ENCODE measurements at places on chromosomes 4 and X.

DNA sequence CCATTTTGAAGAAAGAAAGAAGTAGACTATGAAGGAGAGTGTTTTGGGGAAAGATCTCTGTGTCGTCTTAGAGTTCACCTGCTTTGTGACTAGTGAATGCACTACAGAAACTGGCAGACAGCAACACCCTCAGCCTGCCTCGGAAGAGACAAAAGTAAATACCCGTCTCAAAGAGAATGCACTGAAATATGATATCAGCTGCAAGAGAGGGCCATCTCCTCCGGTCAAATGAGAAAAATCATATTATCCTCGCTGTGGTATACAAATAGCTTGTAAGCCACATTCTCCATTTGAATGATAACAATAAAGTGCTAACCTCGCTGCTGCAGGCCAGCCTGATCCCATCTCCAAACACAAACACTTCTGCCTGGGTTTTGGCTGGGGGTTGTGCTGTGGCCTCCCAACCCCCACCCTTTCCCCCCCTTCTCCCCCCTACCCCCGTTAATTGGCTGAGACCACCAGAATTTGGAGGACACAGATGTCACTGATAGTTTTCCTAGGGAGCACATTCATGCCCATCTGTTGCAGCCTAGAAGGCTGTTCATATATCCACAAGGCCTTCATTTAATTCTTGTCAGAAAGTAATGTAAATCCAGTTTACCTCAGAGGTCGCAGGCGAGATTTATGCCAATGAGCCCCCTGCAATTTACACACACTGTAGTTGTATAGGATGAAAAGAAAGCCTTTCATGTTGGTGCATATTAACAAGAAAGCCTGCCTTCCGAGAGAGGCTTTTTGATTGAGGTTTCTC is 46.3 kb downstream of the ALPK1 start:
- no peak for DNase-seq

DNA sequence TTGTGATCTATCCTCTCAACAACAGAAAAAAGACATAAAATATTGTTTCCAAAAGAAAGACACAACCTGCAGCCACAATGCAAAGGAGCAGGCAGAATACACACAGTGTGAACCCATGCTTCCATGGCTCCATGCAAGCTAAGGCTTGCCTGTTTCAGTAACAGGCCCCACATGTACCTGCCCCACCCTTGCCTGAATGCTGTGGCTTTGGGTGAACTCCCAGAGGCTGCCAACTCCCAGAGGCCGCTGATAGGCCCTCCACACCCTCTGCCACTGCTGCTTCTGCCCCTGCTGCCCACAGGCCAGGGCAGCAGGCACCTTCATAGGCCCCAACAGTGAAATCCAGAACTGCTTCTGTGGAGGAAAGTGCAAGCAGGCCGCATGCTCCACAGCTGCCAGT is 313.9 kb downstream of the CHIC1 start:
- no peak for DNase-seq

DNA sequence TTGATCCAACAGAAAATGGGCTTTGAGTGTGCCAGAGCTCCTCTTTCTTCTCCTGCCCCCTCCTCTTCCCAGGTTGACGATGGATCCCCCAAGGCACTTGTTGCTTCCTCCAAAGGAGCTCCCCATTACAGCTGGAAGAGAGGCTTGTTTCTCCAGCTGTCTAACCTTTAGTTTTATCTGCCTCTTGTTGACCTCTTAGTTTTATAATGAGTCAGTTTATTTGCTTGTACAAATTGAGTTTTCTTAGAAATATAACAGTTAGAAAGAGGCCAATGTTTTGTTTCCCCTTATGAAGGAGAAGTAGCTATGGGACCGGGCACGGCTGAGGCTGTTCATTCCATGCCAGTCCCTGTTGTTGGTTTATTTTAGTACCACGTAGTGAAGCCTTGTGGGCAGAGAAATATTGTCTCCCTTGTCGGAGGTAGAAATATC is 158.2 kb downstream of the SPRY1 start:
- DNase-seq, result peak; percentile 58

- no peak for DNase-seq
Measured at GRCh38 chr4:10623241-10623640, 61.3 kb downstream of the CLNK start.

GRCh38 chr4:35754047-35754446 is 490.3 kb downstream of the ARAP2 start:
- DNase-seq, result no peak

- no peak for DNase-seq
Measured at GRCh38 chrX:118571836-118572235, 76.2 kb downstream of the DOCK11 start.

- no peak for DNase-seq
Measured at GRCh38 chr4:40890764-40891163, 141.0 kb downstream of the NSUN7 start.

- no peak for DNase-seq
Measured at GRCh38 chrX:30777575-30777974, 111.5 kb downstream of the TAB3 start.

DNA sequence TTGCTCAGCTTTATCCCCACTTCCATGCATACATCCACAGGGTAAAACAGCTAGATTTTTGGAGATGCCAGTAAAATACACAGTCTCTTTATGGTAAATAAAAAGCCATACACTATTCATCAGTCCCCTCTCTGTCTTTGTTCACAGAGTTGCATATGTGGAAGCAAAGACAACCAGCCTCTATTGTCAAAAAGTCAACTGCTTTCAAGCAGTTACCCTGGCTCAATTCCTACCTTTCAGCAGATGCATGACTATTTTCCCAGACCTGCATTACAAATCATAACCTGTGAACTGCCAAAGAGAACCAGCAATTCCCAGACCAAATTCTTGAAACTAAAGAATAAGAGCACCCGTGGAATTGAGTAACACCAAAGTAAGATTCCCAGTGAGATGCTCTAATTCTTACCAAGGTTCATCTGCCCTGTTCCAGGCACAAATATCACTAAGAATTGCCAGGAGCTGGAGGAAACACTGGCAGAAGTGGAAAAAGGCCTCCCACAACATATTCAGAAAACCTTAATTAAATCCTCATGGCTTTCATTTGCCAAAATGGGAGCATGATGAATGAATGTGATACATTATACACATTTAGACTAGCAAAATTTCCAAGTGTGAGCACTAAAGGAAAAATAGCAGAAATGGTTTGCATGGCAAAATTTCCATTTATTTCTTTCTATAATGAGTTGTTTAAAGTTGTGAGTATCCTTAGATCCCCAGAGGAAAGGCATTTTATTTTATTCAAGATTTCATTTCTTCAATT is 391.2 kb upstream of the ADGRL3 start:
- peak; percentile 62 for DNase-seq

DNA sequence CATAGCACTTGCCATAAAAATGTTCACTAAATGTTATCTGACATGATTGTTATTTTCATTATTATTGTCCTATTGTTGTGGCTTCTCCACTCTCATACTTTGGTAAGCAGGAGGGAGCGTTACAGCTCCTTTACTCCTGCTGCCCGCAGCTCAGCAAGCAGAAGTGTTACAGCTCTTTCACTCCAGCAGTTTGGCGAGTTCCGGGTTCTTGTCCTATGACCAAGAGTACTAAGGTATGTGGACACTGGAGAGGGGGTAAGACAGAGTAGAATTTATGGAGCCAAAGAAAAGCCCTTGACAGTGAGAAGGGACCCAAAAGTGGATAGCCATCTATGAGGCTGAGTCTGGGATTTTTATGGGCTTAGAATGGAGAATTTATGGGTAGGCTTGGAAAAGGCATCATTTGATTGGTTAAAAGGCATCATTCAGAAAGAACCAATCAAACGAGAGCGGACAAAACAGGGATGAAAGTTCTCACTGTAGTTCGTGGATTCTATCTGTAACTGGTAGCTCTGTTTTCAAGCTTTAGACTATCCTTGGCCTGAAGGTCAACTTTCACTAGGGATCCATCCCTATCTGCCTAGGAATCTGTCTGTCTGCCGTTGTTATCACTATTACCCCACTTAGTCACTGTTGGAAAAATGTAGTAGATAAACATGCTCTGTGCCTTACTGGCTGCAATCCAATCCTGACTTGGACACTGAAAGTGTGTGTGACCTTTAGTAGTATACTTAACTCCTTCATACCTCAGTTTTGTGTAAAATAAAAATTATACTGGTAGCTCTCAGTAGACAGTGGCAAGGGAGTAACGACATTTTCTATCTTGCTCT is 545.6 kb upstream of the LCORL start:
- no peak for DNase-seq

DNA sequence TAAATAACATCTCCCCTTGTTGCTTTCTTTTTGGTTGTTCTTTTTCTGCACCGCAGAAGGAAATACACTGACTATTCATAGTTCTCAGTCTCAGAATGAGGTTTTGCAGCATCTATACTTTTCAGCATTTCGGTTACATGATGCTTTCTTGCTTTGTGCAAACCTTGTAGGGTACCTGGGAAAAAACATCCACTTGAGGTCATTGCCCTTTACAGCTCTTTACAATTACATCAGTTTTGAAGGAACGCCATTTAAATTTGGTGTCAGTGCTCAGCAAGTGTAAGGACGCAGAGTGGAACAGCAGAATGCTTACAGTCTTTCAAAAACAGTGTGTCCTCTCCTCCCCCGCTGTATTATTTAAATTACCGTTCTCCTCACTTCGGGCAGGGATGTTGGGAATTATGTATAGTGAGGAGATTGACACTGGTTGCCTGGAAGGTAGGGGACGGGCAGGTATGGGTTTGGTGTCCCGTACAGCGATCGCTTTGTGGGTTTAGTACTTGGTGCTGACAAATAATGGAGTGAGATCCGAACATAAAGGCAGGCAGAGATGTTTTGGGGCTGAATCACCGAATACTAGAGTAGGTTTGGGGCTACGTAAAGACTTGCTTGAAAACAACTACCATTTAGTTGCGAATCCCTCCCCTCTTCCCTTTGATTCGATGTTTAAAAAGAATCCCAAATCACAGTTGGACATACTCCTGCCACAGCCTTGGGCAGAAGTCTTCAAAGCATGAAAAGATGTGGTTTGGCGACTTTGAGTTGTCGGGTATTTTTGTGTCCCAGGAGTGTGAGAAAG is 2.0 kb upstream of the NKX3-2 start:
- DNase-seq, result no peak

GRCh38 chr4:184575306-184575705 is 73.9 kb downstream of the CASP3 start:
- DNase-seq, result no peak

DNA sequence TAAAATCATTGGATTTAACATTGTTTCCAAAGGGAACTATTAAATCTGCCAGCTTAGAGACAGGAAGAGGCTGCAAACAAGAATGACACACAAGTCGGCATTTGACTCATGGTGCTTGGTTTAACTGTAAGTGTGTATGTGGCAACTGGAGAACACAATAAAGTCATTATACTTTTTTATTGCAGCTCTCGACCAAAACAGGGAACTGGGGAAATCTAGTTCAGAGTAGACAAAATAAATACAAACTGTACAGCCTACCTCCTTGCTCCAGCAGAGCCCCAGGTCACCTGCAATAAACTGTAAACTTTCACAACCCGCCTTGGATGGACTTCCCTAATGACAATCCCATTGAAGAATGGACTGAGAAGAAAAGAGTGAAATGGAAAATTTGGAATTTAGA is 24.0 kb downstream of the NPY5R start:
- DNase-seq, result no peak

DNA sequence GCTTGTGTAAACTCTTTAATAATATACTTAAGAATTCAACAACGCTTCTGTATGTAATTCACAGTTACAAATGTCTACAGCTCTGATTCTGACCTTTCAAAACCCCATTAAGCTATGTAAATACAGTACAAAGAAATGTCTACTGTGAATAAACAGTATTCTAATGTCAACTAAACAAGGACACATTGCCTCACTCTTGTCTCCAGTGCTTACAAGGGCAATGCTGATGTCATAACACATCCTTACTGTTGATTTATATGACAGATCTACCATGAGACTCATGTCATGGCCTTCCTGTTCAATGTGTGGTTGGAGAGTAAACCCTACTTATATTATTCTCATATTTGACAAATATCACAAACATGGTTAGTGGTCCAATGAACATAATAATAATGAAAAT is 256.1 kb upstream of the ADGRL3 start:
- DNase-seq, result no peak

- no peak for DNase-seq
Measured at GRCh38 chr4:174592985-174593335, 70.7 kb upstream of the HPGD start.

GRCh38 chrX:21721195-21721594 is 36.7 kb downstream of the SMPX start:
- no peak for DNase-seq

DNA sequence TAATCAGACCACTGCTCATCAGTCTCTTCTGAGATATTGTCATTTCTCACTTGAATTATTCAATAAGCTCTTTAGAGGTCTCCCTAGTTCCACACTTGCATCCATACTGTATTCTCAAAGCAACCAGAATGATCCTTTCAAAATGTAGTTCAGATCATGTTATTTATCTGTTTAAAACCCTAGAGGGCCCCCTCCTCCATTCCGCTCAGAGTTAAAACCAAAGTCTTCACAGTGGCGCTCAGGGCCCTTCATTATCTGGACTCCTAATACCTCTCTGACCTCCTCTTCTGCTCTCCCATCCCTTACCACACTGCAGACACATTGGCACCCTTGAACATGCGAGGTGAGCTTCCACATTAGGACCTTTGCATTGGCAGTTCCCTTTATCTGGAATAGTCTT is 32.7 kb upstream of the HPGDS start:
- DNase-seq, result no peak

DNA sequence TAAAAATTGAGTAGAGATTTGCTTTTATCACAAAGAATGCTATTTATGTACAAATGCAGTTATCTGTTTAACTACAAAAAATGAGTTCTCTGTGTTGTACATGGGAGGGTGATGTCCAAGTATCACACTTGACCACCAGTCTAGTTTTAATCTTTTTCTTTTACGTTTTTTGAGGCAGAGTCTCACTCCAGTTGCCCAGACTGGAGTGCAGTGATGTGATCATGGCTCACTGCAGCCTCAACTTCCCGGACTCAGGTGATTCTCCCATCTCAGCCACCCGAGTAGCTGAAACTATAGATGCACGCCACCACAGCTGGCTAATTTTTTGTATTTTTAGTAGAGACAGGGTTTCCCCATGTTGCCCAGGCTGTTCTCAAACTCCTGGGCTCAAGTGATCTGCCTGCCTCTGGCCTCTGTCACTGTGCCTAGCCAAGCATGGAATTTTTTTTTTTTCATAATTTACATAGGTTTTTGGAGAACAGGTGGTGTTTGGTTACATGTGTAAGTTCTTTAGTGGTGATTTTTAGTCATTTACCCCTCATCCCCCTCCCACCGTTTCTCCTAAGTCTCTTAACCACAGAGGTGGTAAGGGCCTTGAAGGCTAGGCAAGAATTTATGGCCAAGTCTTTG is 47.9 kb upstream of the RPA4 start:
- no peak for DNase-seq

- DNase-seq, result no peak
Measured at GRCh38 chr4:7309636-7310390, 117.5 kb downstream of the SORCS2 start.

- no peak for DNase-seq
Measured at GRCh38 chr4:95000076-95000648, 242.4 kb downstream of the BMPR1B start.

GRCh38 chr4:160091631-160092030 is 988.8 kb downstream of the RAPGEF2 start:
- no peak for DNase-seq
